Activated CD4-positive, CD25-positive, alpha-beta regulatory T cell treated with anti-CD3 and anti-CD28 coated beads, Interleukin-2, amount 50 U/mL, for 24 hours (primary cell): ENCODE measurements at places on chromosomes 5 and 9.

GRCh38 chr9:77806741-77807140 lies 158.6 kb upstream of the GNA14 start:
- ATAC-seq, result no peak

DNA sequence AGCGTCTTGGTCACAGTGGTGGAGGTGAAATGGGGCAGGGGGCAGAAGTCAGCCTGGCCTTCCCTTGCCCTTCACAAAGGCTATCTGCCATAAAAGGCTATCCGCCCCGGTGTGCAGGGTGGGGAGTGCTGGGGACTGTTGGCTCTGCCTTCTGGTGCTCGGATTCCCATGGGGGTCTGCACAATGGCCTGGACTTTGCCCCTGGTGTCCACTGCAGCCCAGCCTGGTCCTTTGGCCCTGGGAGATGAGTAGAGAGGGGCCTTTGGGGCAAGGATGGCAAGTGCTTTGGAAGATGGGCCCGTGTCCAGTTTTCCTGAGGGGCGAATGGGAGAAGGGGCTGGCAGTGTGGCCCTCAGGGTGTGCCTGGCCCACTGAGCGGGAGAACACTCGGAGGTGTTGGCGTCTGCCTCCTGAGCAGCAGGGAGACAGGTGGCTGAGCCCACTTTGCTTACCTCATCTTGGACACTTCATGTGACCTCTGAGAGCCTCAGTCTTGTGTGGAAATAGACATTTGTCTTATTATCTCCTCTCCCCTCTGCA lies 69.9 kb downstream of the HSPA4 start:
- no peak for ATAC-seq

DNA sequence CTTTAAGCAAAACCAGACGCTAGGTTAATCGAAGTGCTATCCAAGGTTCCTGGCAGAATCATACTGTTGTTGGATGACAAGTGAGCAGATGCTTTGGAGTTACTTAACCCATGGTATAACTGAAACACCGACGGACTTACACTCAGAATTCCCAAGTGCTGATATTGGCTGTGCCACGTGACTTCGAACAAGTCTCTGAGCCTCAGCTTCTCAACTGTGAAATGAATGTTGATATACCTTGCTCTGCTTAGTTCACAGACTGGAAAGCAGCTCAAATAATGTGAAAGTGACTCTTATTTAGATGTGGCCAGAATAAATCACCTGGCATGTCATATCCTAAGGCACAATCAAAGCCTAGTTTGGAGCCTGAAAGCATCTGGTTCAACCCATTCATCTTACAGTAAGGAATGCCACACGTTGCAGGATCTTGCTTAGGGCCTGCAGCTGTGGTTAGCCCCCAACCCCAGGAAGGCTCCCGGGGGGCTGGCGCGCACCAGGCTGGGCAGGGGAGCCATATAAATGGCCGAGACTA lies 759 bp downstream of the GEMIN5 start:
- no peak for ATAC-seq

- no peak for ATAC-seq
Measured at GRCh38 chr5:158698768-158699284, 400.9 kb downstream of the EBF1 start.

- ATAC-seq, result no peak
Measured at GRCh38 chr9:132797861-132798659, 80.0 kb downstream of the AK8 start.

GRCh38 chr5:95281226-95281625 lies 3.7 kb downstream of the MCTP1 start:
- ATAC-seq, result no peak

DNA sequence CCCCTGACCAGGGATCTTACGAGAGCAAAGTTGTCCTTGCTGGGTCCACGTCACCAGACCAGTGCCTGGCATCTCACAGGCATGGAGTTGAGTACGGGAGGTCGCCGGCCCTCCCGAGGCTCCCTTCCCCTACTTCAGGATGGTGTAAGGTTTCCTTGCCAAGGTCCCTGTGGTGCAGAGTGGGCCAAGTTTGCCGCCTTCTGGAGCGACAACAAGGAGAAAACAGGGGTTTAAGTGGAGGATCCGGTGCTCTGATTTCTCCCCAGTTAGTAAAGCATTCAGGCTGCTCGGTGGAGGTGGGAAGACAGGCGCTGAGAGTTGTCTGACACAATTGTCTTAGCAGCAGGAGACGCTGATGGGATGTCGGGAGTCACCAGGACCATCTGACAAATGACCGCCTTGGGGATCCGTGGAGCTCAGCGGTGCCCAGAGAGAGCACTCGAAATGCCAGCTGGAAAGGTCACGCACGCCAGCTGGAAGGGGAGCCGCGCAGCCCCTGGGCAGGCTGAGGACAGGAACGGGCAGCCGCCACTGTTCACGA lies 37.3 kb downstream of the ADAMTS2 start:
- no peak for ATAC-seq

DNA sequence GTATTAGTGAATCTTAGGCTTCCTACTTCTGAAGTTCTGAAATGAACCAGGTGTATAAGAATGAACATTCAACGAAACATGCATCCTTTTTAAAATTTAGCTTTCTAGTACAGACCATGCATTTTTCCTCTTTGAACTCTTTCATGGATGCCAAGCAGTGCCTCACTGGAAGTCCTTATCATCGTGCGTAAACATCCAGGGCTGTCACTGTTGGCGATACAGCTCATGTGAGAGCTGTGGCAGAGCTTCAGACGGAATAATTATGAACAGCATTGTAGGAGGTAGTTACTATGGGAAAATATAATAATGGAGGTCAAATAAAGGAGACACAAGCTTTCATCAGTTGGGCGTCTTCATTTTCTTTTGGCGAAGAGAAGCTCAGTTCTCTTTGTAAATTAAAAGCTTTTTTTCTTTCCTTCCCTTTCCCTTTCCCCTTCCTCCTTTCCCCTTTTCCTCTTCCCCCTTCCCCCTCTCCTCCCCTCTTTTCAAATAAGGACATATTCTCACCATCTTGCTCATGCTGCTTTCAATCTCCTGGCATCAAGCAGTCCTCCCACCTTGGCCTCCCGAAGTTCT lies 167.3 kb downstream of the KDM4C start:
- ATAC-seq, result no peak
